Stimulated activated CD8-positive, alpha-beta memory T cell treated with anti-CD3 and anti-CD28 coated beads, Interleukin-15, amount 100 ng/mL, for 24 hours (primary cell): ENCODE measurements at places on chromosomes 4 and X.

DNA sequence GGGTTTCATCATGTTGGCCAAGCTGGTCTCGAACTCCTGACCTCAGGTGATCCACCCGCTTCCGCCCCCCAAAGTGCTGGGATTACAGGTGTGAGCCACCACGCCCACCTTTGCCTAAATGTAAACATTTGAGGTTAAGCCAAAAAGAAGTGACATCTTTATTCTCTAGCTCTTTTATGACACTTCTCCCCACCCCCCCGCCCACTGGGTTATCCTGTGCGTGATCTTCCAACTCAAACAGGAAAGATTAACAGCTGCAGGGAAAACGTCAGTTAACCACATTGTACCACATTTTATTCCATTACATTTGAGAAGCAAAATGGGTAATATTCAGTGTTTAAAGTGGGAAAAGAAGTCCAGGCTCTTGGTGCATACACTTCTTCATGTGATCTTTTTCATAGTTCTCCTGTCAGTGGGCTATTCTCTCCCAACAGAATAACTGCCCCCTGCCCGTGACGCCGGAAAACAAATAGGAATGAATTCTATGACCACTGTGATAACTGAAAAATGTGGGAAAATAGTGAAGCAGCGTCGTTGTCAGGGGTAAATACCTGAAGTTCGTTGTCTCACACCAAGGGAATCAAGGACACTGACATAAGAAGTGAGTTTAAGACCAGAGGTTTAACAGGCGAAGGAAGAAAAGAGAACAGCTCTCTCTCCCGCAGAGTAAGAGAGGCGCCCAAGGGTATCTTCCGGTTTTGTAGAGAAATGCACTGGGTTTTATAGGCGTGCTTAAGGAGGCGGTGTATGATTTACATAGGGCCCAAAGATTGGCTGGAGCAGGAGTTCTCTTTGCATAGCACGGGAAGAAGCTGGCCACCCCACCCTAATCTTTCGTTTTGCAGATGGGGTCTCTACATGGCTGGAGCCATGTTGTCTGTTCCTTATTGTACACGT lies 9.7 kb upstream of the SRD5A3 start:
- DNase-seq, result no peak

- DNase-seq, result no peak
Observed at GRCh38 chrX:97060020-97060419, 176.3 kb downstream of the RPA4 start.

- no peak for DNase-seq
Observed at GRCh38 chrX:5971300-5971699, 257.4 kb downstream of the NLGN4X start.

DNA sequence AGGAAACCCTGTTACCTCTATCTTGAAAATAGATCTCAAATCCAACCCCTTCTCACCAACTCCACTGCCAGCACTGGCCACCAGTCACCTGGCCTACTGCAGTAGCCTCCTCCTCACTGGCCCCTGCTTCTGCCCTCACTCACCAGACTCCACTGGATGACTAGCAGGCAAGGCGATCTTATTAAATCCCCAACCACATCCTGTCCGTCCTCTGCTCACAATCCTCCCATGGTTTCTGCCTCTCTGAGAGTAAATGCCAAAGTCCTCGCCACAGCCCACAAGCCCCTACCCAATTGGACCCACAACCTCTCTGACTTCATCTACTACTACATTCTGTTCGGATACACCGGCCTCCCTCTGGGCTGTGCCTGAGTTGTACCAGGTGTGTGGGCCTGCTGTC lies 5.4 kb upstream of the PIM2 start:
- DNase-seq, result no peak

DNA sequence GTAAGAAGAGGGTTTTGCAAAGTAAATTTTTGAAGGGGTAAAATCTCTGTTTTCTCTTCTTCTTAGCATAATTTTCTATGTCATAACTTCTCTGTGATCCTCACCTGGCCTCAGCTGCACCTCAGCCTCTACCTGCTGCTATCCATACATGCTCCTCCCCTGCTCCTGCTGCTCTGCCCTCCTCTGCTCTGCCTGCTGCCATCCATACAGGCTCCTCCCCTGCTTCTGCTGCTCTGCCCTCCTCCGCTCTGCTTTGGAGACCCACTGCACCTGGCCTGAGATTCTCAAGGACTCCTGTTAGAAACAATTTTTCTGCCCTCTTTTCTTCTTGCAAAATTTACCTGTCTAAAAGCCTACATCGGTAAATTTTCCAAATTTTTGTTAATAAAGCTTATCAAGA lies 388.6 kb upstream of the PITX2 start:
- DNase-seq, result no peak

- no peak for DNase-seq
Observed at GRCh38 chr4:16532240-16532970, 306.1 kb upstream of the TAPT1 start.

DNA sequence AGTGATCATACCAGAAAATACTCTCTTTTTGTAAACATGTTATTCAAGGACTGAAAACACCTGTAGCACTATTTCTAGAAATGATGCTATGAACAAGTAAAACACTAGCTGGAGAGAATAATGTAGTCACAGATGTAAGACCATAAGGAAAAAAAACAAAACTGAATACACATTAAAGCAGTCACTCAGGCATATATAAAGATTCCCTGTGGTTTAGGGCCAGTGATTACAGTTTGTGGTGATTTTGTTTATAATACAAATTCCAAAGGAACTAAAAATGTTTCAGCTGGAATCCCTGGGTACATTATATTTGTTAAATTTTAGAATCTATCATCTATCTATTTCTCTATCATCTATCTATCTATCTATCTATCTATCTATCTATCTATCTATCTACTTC lies 777.8 kb upstream of the FRG1 start:
- DNase-seq, result no peak

DNA sequence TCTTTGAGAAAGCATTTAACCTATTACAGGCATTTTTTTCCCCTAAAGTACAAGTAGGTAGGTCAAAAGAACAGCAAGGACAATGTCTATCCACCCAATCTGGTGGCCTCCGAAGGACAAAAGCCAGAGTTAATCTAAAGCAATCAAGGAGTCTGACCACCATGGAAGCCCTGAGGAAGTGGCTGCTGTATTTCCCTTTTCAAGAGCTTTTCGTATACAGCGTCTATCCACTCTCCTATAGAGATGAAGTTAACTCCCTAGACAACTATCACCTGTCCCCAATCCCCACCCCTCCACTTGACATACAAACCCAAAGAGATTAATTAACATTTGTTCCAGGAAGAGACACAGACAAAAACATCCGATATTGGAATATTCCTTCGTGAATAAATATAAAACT lies 85.5 kb downstream of the SNCA start:
- DNase-seq, result no peak

- DNase-seq, result no peak
Observed at GRCh38 chr4:47661741-47662140, 176.1 kb downstream of the CORIN start.

- DNase-seq, result no peak
Observed at GRCh38 chr4:5526080-5526846, 182.1 kb downstream of the EVC2 start.

GRCh38 chr4:149784018-149784417 lies 31.6 kb downstream of the IQCM start:
- DNase-seq, result no peak

DNA sequence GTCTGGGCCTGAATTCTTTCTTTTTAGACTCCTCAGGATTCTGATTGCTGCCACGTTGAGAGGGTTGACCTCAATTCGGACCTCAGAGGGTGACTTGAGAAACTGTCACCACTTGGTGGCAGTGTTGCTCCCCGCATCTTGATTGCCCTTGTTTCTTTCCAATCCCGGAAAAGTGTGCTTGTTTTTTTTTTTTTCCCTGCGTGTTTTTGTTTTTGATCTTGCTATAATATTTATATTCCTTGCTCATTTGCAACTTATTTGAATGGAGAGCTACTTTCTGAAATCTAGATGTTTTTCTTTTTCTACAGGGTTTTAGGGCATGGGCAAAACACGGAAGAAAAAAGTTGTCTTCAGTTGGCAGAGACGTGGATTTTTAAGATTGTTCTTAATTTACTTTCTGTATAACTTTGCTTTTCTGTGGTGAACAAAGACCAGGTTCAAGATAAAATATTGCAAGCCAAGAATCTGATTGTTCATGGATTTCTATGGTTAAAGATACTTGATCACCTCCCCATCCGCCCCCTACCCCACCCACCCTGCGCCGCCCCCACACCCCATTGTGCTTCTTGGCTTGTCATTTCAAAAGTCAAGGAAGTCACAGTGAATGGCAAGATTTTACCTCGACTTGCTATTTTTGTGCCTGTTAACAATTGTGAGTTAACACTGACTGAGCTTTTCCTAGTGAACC lies 102.0 kb downstream of the PTTG2 start:
- DNase-seq, result peak; percentile 33

- no peak for DNase-seq
Observed at GRCh38 chr4:159178979-159179969, 76.4 kb downstream of the RAPGEF2 start.

GRCh38 chr4:53563824-53564223 lies 27.5 kb downstream of the LNX1 start:
- DNase-seq, result no peak

GRCh38 chr4:61919561-61919960 lies 719.4 kb downstream of the ADGRL3 start:
- no peak for DNase-seq

- no peak for DNase-seq
Observed at GRCh38 chr4:20418861-20419451, 167.3 kb downstream of the SLIT2 start.

DNA sequence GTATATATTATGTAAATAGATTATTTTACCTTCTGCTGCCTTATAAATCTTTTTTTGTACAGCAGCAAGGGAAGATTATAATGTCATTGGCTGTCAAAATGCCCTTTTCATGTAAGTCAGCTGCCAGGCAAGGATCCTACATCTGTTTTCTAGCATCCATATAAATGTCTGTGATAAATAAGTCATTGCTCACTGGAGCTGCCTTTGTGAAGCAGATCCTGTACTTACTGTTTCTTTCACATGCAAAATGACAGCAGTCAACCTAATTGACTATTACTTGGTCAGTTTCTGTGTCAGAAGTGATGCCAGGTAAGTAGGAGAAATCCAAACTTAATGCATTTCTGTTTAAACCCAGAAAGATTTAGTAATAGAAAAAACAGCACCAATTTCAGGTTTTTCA lies 620.7 kb downstream of the RPA4 start:
- DNase-seq, result no peak

DNA sequence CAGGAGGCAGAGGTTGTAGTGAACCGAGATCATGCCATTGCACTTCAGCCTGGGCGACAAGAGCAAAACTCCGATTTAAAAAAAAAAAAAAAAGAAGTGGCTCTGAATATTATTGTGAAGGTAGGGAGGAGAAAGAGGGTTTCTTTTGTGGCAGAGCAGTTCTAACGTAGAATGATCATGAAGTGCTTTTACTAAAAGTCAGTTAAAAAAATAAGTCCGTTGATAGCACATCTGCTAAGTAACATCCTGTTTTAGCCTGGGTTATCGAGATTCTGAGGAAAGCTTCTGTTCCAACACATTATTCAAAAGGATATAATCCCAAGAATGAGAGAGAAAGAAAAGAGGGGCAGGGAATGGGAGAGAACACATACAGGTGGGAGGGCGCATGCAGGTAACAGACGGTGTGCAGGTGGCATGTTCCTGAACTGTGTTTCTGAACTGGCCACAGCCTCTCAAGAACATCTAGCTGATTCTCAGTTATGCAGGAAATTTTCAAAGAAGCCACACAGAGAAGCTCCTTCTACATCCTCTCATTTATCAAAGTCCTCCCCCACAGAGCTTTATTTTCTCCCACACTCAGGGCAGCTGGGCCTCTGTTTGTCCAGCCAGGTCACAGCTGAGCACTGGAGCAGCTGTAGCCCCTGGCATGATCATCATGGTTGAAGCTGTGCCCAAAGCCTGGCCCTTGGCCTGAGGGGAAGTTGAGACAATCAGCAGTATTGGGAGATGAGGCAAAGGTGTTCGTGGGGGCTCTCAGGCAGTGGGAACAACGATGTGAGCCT lies 342.3 kb downstream of the ZNF674 start:
- no peak for DNase-seq

DNA sequence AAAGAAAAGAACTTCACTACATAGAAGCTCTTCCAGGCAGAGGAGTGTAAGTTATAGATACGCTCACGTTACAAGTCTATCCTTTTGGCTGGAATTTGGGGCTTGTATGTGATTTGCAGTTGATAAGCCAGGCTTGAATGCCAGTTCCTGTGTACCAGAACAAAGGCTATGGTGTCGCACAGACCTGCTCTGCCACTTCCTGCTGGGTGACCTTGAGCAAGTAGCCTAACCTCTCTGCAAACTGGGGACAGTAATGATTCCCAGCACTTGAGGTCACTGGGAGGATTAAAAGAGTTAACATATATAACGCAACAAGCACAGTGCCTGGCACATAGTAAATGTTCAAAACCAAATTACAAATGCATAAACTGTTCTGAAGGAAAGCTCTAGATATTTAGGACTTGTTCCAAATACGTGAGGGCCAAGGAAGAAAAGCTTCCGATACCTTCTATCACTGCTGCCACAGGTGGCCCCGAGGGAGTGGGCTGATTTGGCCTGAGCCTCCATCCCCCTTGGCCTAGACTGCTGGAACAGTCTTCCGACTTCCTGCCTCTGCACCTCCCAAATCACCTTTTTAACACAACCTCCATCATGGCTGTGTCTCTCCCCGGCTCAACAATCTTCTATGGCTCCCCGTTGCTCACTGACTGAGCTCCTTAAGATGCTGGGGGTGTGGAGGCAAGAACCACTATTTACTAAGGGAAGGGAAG lies 1.3 kb upstream of the SOWAHD start:
- DNase-seq, result no peak

DNA sequence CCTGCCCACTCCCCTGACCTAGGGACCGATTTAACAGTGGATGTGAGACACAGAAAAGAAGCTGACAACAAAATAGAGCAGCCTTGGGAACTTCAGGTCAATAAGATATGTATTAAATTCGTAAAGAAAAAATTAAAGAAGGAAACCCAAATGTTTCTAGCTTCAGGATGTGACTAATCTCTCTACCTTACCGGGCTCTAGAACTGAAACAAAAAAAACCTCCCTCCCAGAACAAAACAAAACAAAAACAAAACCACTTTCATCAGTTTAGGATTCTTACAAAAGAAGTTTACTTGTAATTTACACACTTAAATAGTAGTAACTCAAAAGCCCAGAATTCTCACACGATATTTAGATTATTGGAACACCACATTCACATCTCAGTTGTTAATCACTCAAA lies 185.8 kb upstream of the RPS6KA3 start:
- DNase-seq, result no peak

DNA sequence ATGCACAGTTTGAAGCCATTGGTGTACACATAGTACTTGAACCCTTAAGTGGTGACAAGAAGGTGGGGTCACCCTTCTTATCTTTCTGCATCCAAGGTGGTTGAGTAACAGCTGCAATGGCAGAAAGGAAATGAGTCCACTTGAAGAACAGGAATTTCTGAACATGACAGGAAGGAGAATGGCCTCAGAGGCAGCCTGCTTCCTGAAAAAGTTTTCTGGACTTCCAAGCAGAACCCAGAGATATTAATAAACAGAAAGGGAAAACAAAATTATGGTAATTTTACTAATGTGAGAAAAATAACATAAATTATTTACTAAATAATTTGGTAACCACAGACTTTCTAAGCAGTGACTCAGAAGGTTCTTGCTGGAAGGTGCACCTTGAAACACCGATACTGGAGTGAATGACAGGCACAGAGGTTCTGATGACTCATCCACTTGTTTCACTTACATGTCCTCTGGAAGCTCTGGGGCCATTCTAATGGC lies 119.9 kb upstream of the HS3ST1 start:
- no peak for DNase-seq
